ENCODE measurements at places on chromosomes 7 and 10.
A peak's percentile ranks its signal among the peaks of the same experiment; 100 is the strongest.

DNA sequence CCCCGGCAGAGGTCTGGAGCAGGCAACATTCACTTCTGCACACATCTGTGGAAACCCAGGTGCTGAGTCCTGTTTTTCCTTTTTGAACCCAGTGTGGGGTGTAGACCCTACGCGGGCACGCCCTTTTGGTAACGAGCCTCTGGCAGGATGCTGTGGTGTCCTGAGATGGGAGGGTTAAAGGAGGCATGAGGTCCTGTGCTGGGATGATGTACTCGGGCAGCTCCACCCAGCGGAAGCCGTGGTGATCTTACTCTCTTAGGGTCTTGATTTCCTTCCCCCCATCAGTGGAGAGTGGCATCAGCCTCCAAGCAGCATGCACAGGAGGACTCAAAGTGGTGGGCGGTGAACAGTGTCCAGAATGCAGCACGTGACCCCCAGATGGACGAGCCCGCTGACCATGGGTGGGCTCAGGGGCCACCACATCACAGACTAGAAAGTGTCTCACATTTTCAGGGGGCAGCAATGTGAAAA lies 148.6 kb downstream of the DNAJB6 start:
- DNase-seq, result no peak

GRCh38 chr10:77699080-77699645 lies 61.6 kb upstream of the KCNMA1 start:
- DNase-seq, result no peak

DNA sequence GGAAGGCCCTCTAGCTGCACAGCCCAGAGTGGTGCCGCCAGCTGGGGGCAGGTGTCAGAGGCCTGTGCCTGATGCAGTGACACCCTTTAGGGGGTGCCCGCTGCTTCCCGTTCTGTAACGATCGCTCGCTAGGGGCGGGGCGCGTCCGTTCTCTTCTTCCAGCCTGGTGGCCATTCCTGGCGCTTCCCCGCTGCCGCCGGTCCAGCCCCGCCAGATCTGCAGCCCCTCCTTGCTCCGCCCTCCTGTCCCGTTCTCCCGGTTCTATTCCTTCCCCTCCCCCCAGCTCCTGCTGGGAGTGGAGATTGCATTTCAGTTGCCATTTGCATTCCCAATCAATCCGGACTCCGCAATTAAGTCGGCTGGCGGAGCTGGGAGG lies 39.2 kb downstream of the AGAP3 start:
- DNase-seq, result peak; percentile 29

- no peak for DNase-seq
Observed at GRCh38 chr7:123966936-123967335, 41.9 kb downstream of the SPAM1 start.

- no peak for DNase-seq
Observed at GRCh38 chr7:131527456-131527855, 29.0 kb downstream of the PODXL start.

- DNase-seq, result no peak
Observed at GRCh38 chr10:47039562-47039913, 128.3 kb downstream of the PTPN20 start.

GRCh38 chr7:105399043-105399725 lies 10.5 kb upstream of the SRPK2 start:
- DNase-seq, result peak; percentile 42

Measured in fibroblast of skin of back (primary cell).